ENCODE measurements at places on chromosomes 13 and 19.

- H3K27ac ChIP-seq: no peak overlapping the region
- H3K4me3 ChIP-seq: no peak overlapping the region
- DNase-seq: no peak
Measured at GRCh38 chr19:40376286-40376862, 13.6 kb downstream of the HIPK4 start.

DNA sequence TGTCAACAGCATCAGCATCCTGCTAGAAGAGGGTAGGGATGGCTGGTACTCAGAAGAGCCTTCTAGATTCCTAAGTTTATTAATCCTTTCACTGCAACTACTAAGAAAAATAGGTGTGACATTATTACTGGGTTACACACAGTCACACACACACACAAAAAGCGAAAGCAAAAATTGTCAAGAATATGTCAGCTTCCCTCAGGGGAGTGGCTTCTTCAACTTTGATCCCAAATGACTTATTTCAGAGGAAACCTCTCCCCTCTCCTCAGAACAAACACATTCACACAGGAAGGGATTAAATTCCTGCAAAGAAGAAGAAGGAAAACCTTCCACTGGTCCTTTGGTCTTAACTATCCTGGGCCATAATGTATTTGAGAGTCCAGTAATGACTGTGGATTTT, 20.1 kb upstream of the IGFL1 start:
- H3K27ac ChIP-seq: no peak overlapping the region
- peaks cover 15% of the 10 kb centered on the region for H3K27me3 ChIP-seq
- H3K4me1 ChIP-seq: no peaks in the 10 kb centered on the region

- DNase-seq: no peak
- H3K4me1 ChIP-seq: peaks cover 4% of the 10 kb centered on the region
- H3K27ac ChIP-seq: no peak overlapping the region
- H3K36me3 ChIP-seq: no peaks in the 10 kb centered on the region
- H3K27me3 ChIP-seq: no peaks in the 10 kb centered on the region
- no peak overlapping the region for H3K4me3 ChIP-seq
Measured at GRCh38 chr13:60018536-60018935, 145.2 kb downstream of the DIAPH3 start.

GRCh38 chr19:8370176-8371010, 6.4 kb downstream of the ANGPTL4 start:
- H3K27me3 ChIP-seq: peaks cover 18% of the 10 kb centered on the region
- no peak overlapping the region for H3K4me3 ChIP-seq
- no peak for DNase-seq
- H3K4me1 ChIP-seq: peaks cover 3% of the 10 kb centered on the region
- H3K27ac ChIP-seq: no peak overlapping the region

DNA sequence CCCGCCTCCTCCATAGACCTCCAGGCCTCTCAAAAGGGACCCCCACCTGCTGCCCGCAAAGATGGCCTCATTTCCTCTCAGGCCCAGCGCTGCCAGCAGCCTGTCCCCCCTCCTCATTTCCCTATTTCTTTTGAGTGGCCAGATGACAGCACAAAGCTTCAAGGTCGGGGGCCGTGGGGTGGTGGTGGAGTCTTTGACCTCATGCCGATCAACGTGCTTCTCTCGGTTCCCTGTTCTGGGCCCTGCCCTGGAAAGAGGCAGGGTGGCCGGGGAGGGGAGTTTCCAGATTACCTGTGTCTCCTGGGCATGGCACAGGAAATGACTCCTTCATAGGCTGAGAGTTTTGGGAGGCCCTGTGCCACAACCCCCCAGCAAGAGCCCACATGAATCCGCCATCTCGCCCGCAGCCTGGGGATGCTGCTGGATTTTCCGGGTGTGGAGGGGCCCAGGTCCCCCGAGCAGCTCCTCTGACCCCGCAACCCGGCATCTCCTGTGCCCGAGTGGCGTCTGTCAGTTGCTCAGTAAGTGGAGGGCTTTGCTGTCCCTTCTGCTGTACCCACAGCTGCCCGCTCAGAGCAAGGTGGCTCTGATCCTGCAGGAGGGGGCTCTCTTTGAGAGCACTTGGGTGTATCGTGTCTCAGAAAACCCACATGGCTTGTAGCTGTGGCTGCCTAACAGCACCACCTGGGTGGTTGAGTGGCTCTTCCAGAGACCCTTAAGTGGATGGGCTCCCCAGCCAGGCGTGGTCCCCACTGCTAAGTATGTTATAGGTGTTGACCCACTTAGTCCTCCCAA, 139.4 kb downstream of the SIPA1L3 start:
- H3K27ac ChIP-seq: peak overlapping the region; percentile 96
- peaks cover 56% of the 10 kb centered on the region for H3K4me1 ChIP-seq
- peaks cover 7% of the 10 kb centered on the region for H3K36me3 ChIP-seq
- DNase-seq: peak; percentile 64
- peak overlapping the region; percentile 65 for H3K4me3 ChIP-seq
- H3K27me3 ChIP-seq: no peaks in the 10 kb centered on the region

GRCh38 chr13:53250272-53250875, 221.8 kb downstream of the OLFM4 start:
- H3K36me3 ChIP-seq: no peaks in the 10 kb centered on the region
- DNase-seq: peak; percentile 30
- H3K4me3 ChIP-seq: no peak overlapping the region
- no peak overlapping the region for H3K27ac ChIP-seq
- H3K27me3 ChIP-seq: peaks cover 3% of the 10 kb centered on the region

DNA sequence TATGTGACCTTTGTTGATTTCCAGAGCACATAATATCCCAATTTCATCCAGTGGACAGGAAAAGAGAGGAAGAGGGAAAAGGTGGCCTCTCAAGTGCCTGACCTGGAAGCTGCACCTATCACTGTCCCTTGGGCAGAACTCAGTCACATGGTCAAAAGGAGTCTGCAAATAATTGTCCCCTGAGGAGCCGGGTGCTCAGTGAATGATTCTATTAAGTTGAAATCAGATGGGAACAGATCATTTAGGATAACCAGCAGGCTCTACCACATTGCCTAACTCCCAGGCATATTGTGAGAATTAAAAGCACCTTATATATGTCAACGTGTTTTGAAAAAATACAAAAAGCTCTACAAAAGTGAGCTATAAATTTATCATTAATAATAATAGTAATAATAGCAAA, 6.8 kb downstream of the KL start:
- no peak overlapping the region for H3K4me3 ChIP-seq
- no peaks in the 10 kb centered on the region for H3K36me3 ChIP-seq
- H3K4me1 ChIP-seq: no peaks in the 10 kb centered on the region
- peaks cover 16% of the 10 kb centered on the region for H3K27me3 ChIP-seq
- no peak overlapping the region for H3K27ac ChIP-seq

DNA sequence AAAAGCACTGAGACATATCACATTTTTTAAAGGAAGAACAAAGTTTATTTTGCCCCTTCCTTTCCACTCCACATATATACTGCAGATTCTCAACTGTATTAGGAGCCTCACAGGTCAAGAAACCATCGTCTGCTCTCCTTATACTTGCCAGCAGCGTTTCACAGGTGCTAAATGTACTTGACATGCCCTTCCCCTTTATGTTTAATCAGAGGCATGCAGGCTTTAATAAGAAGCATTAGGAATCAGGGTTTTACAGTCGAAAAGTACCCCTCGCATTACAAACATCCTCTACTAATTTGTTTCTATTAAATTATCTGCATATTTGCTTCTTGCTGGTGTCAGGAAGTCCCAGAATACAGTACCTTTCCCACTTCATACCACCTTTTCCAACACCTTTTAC, 3.7 kb upstream of the RAP2A start:
- no peaks in the 10 kb centered on the region for H3K36me3 ChIP-seq
- no peak overlapping the region for H3K27ac ChIP-seq
- DNase-seq: no peak
- H3K4me3 ChIP-seq: no peak overlapping the region

DNA sequence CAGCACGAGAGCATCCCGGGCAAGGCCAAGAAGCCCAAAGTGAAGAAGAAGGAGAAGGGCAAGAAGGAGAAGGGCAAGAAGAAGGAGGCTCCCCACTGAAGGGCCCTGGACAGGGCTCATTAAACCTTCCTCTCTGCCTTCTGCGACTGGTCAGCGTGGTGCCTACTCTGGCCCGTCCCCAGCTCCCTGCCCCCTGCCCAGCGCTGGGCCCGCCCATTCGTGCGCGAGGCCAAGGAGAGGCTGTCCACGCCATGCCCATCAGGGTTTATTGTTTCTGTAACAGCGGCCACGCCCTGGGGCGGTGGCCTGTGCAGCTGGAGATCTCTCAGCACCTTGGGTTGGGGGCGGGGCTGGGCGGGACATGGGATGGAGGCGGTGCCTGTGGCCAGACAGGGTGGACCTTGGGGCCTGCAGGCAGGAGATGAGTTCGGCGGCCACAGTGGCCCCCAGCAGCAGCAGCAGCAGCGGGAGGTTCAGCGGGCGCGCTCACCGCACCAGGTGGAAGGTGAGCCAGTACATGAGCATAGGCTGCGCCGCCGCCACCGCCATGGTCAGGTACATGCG, 897 bp downstream of the C19orf33 start:
- peaks cover 7% of the 10 kb centered on the region for H3K4me1 ChIP-seq
- no peak overlapping the region for H3K27ac ChIP-seq
- no peaks in the 10 kb centered on the region for H3K27me3 ChIP-seq
- H3K36me3 ChIP-seq: peaks cover 23% of the 10 kb centered on the region
- H3K4me3 ChIP-seq: no peak overlapping the region

DNA sequence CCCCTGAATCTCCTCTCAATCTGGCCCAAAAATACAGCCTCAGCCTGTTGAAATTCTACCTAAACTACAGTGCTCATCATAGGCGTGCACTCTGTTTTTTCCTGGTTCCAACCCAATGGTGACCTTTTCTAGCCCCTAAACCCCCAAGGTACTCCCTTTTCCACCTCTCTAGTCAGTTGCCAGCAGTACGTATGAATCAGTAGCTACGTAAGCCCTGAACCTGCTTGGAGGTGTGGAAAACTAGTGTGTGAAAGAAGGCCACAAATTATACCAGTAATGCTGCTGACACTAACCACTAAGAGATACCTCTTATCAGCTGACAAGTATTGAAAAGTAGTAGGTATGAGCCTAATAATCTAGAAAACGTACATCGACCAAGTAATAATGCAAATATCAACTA, 60.9 kb downstream of the FOXO1 start:
- no peak overlapping the region for H3K27ac ChIP-seq
- no peak overlapping the region for H3K4me3 ChIP-seq
- no peak for DNase-seq
- H3K4me1 ChIP-seq: peaks cover 40% of the 10 kb centered on the region
- H3K27me3 ChIP-seq: no peaks in the 10 kb centered on the region
- peaks cover 2% of the 10 kb centered on the region for H3K36me3 ChIP-seq

DNA sequence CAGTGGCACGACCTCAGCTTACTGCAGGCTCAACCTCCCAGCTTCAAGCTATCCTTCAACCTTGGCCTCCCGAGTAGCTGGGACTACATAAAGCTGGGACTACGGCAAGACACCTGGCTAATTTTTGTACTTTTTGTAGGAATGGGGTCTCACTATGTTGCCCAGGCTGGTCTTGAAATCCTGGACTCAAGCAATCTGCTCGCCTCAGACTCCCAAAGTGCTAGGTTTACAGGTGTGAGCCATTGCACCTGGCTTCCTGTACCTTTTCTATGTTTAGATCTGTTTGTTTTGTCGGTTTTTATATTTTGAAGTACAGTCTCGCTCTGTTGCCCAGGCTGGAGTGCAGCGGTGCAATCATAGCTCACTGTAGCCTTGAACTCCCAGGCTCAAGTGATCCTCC, 17.5 kb upstream of the TICAM1 start:
- H3K4me3 ChIP-seq: peak overlapping the region; percentile 22
- peaks cover 8% of the 10 kb centered on the region for H3K4me1 ChIP-seq
- H3K27ac ChIP-seq: no peak overlapping the region

DNA sequence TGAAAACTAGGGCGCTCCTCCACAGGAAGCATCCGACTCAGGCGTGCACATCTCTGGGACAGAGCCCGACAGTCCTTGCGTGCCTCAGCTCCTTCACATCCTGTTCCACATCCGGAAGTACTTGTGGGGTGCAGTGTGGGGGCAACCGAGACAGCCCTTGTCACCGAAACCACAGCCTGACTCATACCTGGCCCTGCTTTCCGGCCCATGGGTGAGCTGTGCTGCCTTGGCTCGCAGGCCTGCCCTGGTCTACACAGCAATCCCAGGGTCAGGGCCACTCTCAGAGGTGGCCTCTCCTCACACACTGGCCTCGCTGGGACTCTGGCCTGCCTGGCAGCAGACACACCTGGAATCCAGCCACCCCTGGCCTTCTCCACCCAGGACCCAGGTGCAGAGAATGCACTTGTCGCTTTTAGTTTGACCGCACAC, 100.4 kb downstream of the STK24 start:
- H3K27me3 ChIP-seq: no peaks in the 10 kb centered on the region
- H3K36me3 ChIP-seq: peaks cover 25% of the 10 kb centered on the region
- peak overlapping the region; percentile 56 for H3K4me3 ChIP-seq

DNA sequence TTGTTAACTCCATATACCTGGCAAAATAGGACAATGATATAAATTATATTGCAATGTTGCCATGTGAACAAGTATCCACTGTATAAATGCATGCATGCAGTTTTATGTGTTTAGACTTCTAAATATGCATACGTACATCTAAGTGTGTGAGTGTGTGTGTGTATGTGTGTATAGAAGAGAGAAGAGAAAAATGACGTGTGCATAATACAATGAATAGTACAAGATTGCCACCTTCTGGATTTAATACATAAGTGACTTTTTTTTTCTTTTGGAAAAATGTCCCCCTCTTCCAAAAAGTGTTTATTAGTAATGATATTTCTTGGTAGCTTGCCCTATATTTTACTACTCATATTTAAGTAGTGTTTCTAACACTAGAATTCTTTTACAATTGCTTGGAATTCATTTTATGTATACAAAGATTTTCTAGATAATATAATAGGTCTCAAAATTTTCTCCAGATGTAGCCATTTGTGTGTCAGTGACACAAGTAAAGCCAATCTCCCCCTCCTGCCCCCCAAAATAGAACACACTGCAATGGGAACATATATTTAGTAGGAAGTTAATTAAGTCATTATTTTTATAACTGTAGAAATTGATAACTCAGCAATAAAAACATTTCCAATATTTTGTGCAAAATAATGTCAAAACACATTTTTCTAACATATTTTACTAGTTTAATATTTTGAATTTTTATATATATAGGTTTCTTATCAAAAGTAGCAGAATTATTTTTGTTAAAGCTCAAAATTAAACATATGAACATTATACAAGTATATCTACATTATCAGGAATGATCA, 783.3 kb upstream of the ATXN8OS start:
- H3K4me1 ChIP-seq: no peaks in the 10 kb centered on the region
- H3K27ac ChIP-seq: no peak overlapping the region
- H3K27me3 ChIP-seq: no peaks in the 10 kb centered on the region
- no peak overlapping the region for H3K4me3 ChIP-seq
- no peaks in the 10 kb centered on the region for H3K36me3 ChIP-seq
